ENCODE measurements at places on chromosomes 1 and 21. TPM values are rescaled to one million over a fixed set of nuclear protein-coding genes. Genes with fewer than 3 reads are reported as not detected.
A peak's percentile ranks its signal among the peaks of the same experiment; 100 is the strongest.

- no peak for DNase-seq
These were observed 2.1 kb upstream of the RD3 start for GRCh38 chr1:211493876-211494653.

- no peak for DNase-seq
These were observed 74.8 kb downstream of the HLCS start for GRCh38 chr21:36891692-36892091.

OR2T27 gene
- not detected for polyA plus RNA-seq

RIMKLA gene
- 0.44 TPM for polyA plus RNA-seq

DNA sequence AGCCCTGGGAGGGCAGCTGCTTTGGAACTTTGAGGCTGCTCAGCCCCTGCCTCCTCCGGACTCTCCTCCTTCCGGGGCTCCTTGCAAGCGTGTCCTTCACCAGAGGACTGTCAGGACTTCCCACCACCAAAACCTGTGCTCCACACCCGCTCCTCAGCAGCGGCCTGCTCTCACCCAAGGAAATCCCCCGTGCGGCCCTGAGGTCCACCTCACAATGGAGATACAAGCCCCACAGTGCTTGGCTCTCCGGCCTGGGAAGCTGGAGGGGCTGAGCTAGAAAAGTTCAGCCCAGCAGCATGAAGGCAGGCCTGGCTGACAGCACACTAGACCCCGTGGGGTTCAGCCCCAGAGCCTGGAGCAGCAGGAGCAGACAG is 33.6 kb downstream of the PGBD5 start:
- no peak for DNase-seq

RNF186 gene
- not detected for polyA plus RNA-seq

DNA sequence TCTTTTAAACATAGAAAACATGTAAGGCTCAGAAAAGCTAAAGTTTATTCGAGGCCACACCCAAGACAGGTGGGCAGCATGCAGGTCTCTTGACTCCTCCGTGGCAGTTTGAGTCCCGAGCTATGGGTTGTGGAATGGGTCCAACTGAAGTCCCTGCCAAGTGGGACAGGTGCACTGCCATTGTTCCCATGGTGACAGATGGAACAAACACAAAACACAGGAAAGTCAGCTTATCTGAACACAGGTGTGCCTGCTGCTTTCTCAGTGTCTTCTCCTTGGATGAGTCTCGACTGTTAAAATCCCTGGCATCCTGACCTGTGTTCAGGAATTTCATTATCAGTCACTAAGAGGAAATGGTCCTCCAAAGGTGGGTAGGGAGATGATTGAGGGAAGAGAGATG is 99.0 kb upstream of the RAB4A start:
- DNase-seq: no peak

LMX1A gene
- polyA plus RNA-seq: not detected

SYCP1 gene
- 0.23 TPM for polyA plus RNA-seq

VANGL2 gene
- polyA plus RNA-seq: 45.3 TPM

GRCh38 chr21:42258150-42258884 is 39.4 kb downstream of the ABCG1 start:
- DNase-seq: no peak

DNA sequence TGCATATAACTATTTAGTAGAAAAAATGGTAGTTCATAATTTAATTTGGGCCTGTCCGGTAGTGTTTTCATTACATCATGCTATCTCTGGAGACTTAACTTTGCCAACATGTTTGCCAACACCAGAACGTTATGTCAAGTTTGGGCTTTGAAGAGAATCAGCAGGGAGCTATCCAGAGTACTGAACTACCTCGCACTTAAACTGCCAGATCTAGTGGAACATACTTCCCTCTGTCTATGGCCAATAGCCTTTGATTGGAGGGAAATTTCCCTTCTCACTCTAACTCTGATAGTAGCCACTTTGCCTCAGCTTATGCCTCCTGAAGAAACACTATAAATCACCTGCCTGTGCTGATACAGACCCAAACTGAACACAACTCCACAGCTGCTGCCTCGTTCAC is 10.0 kb downstream of the LRRC53 start:
- peak; percentile 26 for DNase-seq

SORT1 gene
- 49.7 TPM for polyA plus RNA-seq

DNA sequence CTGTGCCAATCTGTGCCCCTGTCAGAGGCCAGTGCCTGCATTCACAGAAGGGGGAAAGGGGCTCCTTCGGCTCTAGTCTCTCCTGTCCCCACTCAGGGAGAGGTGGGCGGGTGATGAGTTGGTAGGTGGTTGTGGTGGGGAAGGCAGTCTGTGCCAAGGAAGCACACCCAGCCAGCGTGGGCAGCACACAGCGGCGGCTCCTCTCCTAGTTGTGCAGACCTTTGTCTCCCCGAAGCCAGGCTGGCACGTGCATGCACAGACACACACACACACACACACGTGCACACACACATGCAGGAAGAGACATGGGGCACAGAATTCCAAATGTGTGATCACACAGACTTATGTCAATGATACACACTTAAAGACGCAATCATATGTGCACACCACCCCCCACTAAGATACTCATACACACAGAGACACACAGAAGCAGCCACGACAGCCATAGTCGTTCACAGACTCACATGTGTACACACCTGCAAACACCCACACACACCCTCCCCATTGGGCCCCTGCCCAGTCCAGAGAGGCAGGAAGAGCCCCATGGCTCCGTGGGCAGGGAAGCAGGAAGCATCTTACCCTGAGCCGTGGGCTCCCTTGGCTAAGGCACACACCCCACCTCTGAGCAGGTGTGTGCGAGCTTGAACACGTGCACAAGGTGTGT is 16.4 kb downstream of the RIMS3 start:
- DNase-seq: no peak

OSCP1 gene
- 14.8 TPM for polyA plus RNA-seq

- DNase-seq: no peak
These were observed 89.9 kb upstream of the LBR start for GRCh38 chr1:225517697-225518096.

LRRC47 gene
- polyA plus RNA-seq: 60.0 TPM

GRCh38 chr1:205689479-205689878 is 9.2 kb upstream of the SLC45A3 start:
- DNase-seq: no peak

DNA sequence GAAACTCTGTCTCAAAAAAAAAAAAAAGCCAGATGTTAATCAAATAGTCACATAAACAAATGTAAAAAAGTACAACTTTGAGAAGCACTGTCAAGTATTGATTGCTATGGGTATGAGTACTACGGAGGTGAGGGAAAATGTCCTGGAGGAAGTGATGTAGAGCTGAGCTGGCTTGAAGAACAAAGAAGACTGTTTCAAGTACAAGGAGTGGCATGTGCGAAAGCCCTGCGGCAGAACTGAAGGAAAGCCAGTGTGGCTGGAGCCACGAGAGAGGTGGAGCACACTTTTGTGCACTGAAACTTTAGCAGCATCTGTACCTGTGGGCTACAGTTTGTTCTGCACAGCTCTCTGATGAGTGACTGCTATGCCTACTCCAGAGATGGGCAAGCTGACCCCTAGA is 5.4 kb upstream of the RPS6KA1 start:
- no peak for DNase-seq

COQ8A gene
- polyA plus RNA-seq: 35.2 TPM

- no peak for DNase-seq
These were observed 21.0 kb upstream of the GADD45A start for GRCh38 chr1:67664048-67664447.

TMEM125 gene
- 47.4 TPM for polyA plus RNA-seq

DNA sequence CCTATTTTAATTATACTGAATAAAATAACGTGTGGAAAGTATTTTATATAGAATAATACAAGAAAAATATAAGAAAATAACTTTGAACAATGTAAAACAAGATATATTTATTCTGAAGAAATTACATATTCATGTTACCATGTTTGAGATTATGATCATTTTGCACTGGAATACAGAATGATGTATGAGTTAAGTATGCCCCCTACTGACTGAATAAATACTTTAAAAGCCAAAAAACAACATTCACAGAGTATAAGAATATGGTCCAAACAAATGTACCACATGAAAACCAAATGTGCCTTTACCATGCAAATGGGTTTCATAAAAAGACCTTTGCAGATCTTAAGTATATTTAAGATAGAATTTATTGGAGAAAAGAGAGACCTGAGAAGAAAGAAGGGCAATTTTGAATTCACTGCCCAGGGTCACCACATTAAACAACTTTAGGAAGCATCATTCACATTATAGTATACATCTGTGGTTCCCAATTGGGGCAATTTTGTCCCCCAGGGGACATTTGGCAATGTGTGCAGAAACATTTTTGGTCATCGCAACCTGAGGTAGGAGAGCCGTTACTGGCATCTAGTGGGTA is 136.6 kb upstream of the GFI1 start:
- no peak for DNase-seq

DNA sequence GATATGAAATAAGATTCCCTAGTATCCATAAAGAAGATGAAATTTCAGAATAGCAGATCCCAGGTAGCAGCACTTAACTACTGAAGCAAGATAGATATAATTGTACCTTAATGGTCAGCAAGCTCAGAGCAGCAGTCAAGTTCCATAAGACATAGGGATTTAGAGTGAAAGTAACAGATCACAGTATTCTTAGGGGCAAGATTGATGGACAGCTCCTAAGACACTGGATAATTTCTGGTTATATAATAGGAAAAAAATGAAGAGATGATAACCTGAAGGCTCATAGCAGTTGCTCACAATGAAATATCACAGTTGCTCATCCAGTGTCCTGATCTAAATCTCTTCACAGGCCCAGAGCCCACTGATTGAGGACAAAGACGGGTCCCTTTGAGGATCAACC is 66.0 kb downstream of the SLC30A10 start:
- no peak for DNase-seq

DNA sequence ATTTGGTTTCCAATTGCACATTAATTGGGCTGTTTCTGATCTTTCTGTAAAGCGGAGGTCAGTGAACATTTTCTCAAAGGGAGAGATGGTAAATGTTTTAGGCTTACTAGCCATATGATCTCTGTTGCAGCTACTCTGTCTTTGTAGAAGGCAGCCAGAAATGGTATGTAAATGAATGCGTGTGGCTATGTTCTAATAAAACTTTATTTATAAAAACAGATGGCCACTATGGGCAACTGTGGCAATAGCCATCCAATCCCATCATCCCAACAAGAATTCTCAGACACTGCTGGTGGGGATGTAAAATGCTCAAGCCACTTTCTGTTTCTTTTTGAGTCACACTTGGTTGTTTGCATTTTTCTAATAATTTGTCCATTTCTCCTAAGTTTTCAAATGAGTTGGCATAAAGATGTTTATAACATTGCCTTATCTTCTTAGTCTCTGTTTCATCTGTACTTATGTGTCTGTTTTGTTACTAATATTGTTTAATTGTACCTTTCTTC is 448.8 kb upstream of the VAMP3 start:
- DNase-seq: no peak

DNA sequence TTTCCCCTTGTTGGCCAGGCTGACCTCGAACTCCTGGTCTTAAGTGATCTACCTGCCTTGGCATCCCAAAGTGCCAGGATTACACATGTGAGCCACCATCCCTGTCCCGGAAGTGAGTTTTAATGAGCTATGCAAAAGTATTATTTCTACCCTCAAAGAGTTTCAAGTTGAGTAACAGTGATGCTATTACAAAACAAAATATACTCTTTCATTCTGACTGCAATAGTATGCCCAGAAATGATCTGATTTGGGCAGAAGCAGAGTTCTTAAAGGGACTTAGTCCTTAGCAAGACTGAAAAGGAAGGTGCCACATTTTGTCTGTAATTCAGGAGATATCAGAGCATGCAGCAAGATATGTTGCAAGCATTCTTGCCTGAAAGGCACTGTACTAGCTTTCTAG is 375.4 kb downstream of the NUF2 start:
- DNase-seq: no peak

LORICRIN gene
- not detected for polyA plus RNA-seq

DNA sequence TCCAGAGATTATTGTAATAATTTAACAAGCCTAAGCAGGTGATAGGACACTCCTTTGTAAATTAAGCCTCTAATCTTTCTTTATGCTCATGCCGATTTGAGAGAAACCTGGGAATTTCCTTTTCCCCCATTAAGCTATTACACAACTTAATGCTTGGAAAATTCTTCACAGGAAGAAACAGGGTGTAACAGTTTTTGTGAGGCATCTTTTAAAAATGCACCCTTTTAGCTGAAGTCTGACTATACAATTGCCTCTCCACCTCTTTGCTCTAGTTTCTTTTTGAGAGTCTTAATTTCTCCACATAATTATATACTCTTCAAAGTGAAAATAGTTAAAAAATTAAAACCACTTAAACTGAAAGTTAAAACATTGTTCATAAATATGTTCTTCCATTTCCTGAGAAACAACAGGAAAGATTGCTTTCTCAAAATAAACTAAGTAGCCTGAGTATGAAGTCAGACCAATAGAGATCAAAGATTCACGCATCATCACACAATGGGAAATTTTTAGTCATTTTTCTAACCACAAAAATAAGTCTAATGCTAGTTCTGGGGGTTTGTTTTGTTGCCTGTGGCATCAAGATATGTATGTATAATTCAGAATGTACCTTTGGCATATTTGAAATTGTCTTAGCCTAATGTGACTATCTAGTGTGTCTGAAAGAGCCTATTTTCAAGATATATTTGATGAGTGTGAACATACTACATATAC is 34.7 kb downstream of the LRRC8D start:
- no peak for DNase-seq

DNA sequence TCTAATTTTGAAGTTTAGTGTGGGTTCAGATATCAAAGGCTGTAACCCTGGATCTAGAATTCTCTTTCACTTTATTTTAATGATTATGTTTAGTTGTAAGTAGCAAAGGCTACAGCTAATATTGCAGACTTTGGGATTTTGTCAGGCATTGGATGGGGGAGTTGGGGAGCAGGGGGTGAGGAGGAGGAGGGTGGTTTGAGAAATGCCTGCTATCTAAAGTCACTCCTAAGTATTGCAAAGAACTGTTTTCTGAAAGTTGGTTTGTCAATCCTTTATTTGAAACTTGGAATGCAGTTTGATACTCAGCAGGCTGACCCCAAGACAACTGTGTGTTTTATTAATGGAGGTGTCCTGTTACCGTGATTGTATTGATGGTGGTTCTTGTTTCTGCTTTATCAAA is 1.2 kb downstream of the NTPCR start:
- no peak for DNase-seq

FAM167B gene
- polyA plus RNA-seq: 4.1 TPM

DNA sequence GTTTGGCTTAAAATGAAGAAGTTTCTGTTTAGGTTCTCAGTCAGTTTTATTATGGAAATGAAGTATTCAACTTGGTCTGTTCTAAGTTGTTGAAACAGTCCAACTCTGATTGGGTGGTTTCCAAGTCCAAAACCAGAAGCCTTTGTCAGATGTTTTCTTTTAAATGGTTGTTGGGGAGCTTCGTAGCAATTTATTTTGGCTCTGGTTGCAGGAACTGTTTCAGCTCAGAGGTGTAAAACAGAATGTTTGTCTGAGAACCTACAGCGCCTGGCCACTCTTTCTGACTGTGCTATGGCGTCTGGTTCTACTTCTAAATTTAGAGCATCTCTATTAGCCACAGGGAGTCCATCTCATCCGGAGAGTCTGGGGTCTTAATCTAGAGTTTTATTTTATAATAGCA is 582.6 kb upstream of the TMPRSS15 start:
- DNase-seq: no peak

DNA sequence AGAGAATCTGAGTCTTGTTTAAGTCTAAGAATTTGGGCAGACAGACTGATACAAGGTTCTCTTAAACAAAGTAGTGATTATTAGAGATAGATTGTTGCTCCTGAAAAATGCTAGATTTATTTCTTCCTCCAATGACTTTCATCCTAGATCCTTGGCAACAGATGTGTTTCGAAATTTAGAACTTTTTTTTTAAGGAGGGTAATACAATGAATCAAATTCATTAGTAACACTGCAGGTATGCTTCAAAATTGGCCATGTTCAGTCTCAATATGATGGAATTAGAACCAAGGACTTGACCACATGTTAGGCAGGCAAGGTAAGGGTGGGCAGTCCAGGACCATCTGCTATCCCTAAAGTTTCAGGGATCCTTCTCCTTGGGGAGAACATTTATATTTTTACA is 4.5 kb upstream of the LCE1F start:
- no peak for DNase-seq

OR2T2 gene
- polyA plus RNA-seq: not detected

Data from right lung (tissue), 10 donors.